ENCODE measurements at places on chromosomes 3 and 15. TPM values are rescaled to one million over a fixed set of nuclear protein-coding genes. Genes with fewer than 3 reads are reported as not detected.

The NCEH1 gene
- 1.8 TPM for polyA plus RNA-seq

The SLC27A2 gene
- 0.61 TPM for polyA plus RNA-seq

GRCh38 chr3:7209098-7209497, 348.2 kb downstream of the GRM7 start:
- no peaks in the 10 kb centered on the region for H3K36me3 ChIP-seq
- no peak for DNase-seq
- no peak overlapping the region for H3K4me3 ChIP-seq
- no peak overlapping the region for H3K27ac ChIP-seq
- H3K27me3 ChIP-seq, result no peaks in the 10 kb centered on the region

DNA sequence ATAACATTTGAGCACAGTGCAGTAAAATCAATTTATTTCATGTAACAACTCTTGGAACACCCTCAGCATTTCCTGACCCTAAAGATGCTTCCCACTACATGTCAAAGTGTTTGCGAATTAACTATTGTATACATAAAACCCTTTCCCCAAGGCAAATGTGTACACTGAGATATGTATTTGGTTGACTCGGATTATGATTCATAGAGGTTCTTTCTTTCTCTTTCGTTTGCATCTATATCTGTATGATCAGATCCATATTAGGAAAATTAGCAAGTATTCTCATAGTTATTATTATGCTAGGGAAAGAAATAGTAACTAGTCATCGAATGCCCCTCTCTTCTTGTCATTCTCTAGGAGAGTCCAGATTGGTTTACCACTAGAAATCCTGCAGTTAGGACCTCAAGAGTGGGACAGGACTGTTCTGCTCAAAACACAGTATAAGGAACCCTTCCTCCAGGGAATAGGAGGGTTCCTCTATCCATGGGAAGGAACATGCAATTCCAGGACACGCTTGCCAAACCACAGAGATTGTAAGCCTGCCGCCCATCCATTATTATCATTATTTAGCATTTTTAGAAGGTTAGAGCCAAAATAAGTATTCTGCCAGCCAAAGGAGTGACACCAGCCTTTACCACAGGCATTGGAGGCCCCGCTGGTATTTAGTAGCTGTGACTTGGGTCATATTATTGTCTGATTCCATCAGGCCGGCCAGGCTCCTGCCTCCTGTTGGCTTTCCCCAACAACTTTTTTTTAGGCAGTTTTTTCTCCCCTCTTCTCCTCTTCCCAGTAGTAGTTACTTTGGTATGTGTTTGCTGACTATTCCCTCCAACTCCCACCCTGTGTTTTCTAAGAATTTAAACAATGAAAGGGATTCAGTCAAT, 100.7 kb downstream of the GALK2 start:
- peaks cover 4% of the 10 kb centered on the region for H3K36me3 ChIP-seq
- no peaks in the 10 kb centered on the region for H3K27me3 ChIP-seq
- DNase-seq, result no peak
- H3K4me1 ChIP-seq, result no peaks in the 10 kb centered on the region
- H3K4me3 ChIP-seq, result no peak overlapping the region
- no peak overlapping the region for H3K27ac ChIP-seq

DNA sequence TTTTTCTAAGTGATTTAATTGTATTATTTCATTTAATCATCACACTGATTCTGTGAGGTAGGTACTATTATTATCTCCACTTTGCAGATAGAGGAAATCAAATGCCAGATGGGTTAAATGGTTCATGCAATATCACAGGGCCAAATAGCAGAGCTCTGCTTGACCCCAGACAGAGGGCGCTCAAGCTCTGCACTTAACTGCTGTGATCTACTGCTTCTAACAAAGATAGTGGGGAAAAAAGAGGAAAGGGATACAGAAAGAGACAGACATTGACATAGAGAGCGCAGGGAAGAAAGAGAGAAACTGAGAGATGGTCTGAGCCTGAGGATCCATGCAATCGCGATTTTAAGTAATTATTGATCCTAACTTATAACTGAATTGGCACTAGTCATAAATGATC, 279.1 kb upstream of the THRB start:
- H3K27me3 ChIP-seq, result no peaks in the 10 kb centered on the region
- H3K4me1 ChIP-seq, result no peaks in the 10 kb centered on the region
- peak; percentile 91 for DNase-seq
- H3K36me3 ChIP-seq, result no peaks in the 10 kb centered on the region
- no peak overlapping the region for H3K4me3 ChIP-seq

- H3K4me3 ChIP-seq, result no peak overlapping the region
- peak; percentile 91 for DNase-seq
- no peaks in the 10 kb centered on the region for H3K27me3 ChIP-seq
- H3K27ac ChIP-seq, result no peak overlapping the region
- H3K4me1 ChIP-seq, result peaks cover 6% of the 10 kb centered on the region
- peaks cover 14% of the 10 kb centered on the region for H3K36me3 ChIP-seq
Observed at GRCh38 chr15:77118882-77119321, 48.0 kb upstream of the TSPAN3 start.

All from stomach (tissue), 19 donors.